Activated CD8-positive, alpha-beta T cell treated with anti-CD3 and anti-CD28 coated beads, Interleukin-2, amount 10 ng/mL, durations not matched to agents 7 days and 5 days (primary cell): ENCODE measurements at places on chromosomes 13 and 19.

DNA sequence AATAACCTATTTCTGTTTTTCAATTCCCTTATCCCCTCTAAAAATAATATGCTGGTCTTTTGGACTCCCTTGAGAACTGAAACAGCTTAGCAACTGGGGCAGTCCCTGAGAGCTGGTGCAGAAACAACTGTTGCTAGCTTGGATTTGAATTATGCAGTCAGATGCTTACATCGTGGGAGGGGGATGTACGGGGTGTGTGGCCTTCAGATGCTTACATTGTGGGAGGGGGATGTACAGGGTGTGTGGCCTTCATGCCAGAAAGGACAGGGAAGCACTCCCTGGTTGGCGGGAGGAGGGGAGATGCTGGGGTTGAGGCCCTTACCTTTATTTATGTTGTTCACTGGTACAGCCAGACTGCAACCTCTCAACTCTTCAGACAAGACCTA is 25.6 kb downstream of the LRCH1 start:
- DNase-seq = no peak

- no peak for DNase-seq
Measured at GRCh38 chr13:24107955-24108614, 52.4 kb upstream of the SPATA13 start.

DNA sequence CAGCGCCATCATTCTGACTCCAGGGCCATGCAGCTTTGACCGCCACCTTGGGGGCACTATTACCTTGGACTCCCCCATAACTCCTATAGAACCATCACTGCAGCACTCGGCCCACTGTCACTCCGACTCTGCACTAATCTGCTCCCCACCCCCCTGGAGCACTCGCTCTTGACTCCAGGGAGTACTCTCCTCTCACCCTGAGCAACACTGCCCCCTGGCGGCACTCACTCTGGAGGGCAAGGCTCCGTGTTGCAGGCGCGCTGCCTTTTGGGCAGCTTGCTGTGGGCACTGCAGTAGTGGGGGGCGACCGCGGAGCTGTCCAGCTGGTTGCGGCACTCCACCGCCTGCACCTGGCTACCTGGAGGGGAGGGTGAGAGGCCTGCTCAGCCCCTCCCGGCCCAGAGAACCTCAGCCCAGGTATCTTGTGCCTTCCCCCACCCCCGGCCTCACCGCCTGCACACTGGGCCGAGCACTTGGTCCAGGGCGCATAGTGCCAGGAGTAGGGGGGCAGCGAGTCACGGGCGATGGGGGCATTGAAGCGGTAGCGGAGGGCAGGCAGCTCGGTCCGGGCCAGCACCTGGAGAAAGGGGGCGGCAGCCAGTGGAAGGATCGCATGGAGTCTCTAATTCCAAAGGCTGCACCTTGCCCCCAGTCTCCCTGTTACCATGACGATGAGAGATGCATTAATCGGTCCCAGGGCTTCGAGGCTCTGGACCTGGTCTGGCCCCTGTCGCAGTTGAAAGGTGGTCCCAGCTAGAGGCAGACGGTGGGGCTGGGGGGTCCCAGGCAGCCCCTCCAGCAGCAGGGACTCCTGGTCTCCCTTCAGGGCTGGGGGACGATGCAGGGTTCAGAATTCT is 8.9 kb upstream of the MYO1F start:
- peak; percentile 67 for DNase-seq

DNA sequence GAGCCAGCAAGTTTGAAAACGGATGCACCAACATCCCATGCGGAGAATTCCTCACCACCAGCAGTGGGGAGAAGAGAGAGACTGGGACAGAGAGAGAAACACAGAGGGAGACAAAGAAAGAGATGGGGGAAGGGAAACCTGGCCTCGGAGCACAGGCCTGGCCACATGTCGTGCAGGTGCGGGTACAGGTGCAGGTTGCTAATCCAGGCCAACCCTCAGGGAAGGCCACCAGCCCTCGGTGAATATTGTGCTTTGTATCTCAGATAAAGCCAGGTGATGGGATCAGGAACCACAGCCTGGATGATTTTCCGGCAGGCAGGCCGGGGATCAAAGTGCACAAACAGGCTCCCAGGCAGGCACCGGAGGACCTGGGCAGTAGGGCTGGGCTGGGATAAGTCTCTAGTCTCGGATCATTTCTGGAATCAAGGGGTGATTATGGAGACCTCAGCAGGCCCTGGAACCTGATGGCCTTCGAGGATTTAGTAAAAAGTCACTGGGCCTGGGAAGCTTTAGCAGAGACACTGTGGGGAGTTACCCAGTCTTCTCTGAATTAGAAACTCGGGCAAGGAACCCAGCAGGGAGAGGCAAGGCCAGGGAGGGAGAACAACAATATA is 3.7 kb downstream of the GAS6 start:
- DNase-seq = no peak

- DNase-seq = no peak
Measured at GRCh38 chr19:49338691-49339300, 3.6 kb downstream of the CD37 start.

DNA sequence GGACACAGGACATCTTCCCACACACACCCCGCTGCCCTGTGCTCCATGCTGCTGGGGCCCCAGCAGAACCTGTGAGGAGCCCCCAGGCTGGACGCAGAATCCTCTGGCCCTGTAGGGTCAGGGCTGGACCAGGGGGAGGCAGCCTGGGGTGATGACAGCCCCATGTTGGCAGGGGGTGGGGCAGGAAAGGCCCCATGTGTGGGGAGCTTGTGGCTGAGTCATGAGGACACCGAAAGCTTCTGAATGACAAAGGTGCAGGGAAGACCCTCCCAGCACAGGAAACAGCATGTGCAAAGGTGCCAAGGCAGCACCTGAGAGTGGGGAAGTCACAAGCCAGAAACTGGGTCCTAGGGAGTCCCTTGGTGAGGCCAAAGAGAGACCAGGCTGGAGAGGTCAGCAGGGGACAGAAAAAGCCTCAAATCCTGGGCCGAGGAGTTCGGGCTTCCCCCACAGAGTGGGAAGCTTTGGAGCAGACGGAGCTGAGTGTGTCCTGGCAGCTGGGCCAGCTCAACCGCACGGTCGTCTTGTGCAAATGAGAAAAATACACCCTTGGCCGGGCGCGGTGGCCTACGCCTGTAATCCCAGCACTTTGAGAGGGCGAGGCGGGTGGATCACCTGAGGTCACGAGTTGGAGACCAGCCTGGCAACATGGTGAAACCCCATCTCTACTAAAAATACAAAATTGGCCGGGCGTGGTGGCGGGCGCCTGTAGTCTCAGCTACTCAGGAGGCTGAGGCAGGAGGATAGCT is 17.5 kb downstream of the ATP8B3 start:
- no peak for DNase-seq

DNA sequence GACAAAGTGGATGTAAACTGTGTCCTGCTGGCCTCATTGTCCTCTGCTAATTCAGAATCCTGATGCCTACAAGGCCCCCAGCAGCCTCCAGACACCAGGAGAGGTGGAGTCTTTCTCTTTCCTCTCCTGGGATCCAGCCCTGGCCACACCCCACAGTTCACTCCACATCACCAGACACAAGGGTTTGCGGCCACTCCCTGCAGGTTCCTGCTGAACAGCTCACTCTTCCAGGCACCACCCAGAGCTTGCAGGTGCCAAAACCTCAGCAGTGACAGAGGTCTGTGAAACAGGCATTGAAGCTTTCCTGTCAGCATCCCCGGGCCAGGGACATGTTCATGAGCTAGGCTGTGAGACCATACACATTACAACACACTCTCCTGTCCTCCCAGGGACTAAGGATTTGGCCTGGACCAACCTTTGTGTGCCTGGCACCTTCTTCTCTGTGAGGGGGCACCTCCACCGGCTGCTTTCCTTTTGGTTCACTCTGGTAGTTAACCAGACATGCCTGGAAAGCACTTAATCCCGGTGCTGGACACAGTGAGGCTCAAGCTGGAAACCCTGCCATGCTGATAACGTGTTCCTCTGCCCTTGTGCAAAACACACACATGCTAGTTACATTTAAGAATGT is 11.1 kb upstream of the ATP12A start:
- no peak for DNase-seq

DNA sequence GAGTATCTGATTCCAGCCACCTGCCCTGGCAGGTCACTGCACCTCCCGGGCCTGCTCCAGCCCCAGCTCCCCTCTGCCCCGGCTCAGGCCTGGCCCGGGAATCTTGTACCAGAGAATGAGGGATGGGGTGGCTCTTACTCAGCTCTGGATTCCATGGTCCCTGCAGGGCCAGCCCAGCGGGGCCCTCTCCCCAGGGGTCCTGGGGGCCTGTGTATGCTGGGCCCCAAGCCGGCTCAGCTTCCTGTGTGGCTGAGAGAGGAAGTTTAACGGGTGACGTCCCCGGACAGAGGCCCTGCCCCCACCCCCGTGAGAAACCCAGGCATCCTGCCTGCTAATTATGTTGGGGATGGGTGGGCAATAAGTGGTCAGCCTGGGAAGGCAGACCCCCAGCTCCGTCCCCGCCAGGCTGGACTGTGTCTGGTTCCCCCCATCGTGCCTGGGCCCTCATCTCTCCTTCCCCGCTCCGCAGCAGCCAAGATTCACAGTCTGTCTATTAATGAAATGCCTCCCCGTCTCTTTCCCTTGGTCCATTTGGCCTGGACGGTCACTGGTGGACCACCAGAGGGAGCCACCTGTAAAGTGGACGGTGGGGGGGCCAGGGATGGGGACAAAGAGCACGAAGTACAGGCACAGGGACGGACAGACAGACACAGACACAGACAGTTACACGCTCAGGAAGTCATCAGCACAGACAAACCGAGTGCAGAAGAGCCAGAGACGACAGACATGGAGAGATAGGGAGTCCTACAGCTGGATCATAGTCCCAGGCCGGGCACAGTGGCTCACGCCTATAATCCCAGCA is at the start of gene DENND1C:
DENND1C (minus strand) TSS at position 247 of the 802 bp plus-strand sequence; CDS start at position 155, 92 bp downstream.
- DNase-seq = peak; percentile 85

GRCh38 chr13:102580552-102581169 is 16.1 kb upstream of the TPP2 start:
- peak; percentile 66 for DNase-seq

DNA sequence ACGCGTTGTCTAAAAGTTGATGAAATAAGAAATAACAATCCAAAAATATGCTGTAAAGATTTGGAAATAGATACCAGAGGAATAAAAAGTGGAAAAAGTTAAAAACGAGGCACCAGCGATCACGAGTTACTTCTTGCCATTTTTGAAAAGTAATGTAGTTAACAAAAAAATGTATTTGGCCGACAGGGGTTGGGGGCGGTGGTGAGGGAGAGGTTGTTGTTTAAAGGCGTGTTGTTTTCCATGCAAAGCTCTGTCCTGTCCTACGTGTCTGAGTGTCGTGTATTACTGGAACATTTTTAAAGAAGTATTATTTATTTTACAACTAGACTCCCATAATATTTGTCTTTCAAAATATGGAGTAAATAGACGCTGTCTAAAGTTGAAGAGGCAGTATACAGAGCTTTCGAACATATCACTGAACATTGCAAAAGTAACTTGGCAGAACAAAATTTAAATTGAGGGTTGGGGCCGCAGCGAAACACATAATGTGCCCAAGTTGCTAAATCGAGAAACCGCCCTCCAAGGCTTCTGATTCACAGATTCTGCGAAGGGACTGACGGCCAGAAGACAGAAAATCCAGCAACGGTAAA is 823 bp downstream of the FBXO17 start:
- no peak for DNase-seq

GRCh38 chr13:109211616-109212015 is 574.8 kb downstream of the IRS2 start:
- no peak for DNase-seq

GRCh38 chr19:40466985-40467734 is at the start of gene SPTBN4:
SPTBN4 (plus strand) TSS chr19:40467001; CDS start chr19:40472622, 5,621 bp downstream.
- no peak for DNase-seq

GRCh38 chr19:45798995-45799517 is 6.4 kb upstream of the DMWD start:
- DNase-seq = peak; percentile 65

DNA sequence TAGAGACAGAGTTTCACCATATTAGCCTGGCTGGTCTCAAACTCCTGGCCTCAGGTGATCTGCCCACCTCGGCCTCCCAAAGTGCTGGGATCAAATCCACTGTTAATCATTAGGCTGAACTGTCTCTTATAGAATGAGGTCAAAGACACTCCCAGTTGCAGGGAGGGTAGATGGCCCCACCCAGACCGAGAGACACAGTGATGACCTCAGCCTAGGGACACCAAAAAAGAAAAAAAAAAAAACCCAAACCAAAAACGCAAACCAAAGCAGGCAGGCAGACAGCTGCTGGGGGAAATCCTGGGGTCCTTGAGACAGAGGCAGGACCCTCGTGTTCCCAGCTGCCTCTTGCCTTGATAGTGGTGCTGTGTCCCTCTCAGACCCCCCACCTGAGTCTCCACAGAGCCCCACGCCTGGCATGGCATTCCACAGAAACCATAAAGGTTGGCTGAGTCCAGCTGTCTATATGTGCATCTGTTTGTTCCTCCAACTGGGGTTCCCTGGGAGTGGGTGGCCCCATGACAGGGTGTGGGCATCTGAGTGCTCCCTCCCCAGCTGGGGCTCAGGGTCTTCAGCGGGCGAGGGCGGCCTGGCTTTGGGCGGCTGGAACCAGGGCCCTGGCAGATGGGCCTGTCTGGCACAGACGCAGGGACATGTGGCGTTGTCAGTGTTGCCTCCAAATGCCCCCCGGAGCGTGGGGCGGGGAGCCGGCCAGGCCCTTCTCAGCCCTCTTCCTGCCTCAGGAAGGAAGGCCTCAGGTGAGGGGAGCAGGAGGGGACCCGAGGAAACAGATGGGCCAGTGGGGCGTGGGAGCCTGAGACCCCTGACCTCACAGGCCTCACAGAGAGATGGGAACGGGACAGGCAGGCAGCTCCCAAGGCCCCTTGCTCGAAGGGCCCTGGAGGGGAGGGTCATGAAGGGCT is 5.2 kb downstream of the DAND5 start:
- no peak for DNase-seq

DNA sequence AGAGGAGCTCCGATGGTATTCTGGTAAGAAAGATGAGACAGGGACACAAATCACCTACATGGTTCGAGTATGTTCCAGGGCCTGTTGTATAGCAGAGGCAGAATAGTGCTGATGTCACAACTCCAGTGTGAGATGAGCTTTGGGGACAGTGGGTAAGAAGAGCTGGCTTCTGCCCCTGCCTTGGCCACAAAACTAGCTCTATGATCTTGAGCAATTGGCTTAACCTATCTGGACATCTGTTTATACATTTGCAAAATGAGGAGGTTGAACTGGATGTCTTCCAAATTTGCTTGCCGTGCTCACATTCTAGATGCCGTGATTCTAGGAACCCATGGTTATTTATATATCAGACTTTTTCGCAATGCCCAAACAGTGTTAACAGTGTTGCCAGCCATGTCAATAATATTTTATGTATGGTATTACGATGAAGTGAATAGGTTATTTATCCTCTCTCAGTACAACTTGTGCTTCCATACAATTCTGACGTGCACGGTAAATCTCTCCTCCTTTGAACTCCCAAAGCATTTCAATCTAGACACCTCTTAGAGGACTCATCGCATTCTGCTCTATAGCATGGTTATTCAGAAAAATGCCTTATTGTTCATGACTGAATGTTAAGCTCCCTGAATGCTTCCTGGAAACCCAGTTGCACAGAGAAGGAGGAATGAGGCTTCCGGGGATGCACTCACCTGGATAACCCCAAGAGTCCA is 316.0 kb downstream of the FOXO1 start:
- DNase-seq = no peak
